MCF 10A (cell line): ENCODE measurements at places on chromosomes 3 and 15. TPM values are rescaled to one million over a fixed set of nuclear protein-coding genes. Genes with fewer than 3 reads are reported as not detected.

DNA sequence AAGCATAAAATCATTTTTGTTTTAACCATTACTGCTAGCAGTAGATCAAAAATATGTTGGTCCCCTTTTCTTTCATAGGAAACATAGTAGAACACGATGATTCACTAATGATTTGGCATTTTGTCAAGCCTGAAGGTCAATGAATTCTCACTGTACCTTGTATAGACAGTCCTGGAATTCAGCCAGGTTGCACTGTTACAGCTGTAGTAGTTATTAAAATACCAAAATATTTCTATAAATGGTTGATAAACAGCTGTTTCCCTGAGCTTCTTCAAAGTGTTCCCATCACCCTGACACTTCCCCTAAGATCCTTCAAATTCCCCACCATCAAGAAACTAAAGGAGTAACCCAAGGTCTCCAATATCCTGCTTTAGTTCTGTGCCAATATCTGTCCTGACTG is 200.9 kb downstream of the ATP8B4 start:
- DNase-seq, result peak; percentile 72

DNA sequence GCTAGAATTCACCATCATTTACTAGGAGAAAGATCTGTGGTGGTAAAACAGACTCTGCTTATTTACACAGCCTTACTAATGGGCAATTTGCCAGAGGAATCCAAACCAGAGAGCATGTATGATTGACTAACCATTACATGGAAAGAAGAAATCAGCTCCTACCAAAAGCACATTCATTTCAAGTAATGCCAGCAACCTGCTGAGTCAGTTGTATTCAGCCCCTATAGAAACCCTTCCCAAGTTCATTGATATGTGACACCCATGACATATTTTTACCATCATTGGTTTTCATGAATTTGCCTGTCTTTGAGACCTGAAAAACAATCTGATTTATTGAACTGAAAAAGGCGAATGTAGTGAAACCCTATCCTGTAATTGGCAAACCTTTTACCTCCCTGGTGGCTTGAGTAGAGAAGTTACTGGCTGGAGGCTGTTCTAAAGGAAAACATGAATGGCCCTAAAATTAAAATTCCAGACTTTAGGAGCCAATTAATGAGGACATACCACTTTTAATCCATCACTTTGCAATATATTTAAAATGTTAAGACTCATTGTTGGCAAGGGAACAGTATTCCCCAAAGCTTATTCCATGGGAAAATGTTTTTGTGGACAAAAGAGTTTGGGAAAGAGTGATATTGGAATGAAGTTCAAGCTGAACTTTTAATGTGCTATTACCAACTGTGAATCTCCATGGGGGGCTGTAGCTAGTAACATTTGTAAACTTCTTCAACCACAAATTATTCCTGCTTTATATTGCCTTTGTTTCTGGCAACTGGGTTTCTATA is 542.9 kb downstream of the FHIT start:
- peak; percentile 49 for DNase-seq

- DNase-seq, result peak; percentile 91
Measured at GRCh38 chr3:160869825-160870224, 113.8 kb downstream of the PPM1L start.

GRCh38 chr3:53885239-53885638 is 3.3 kb upstream of the ACTR8 start:
- DNase-seq, result no peak

- no peak for DNase-seq
Measured at GRCh38 chr15:96460106-96460505, 129.6 kb downstream of the NR2F2 start.

DNA sequence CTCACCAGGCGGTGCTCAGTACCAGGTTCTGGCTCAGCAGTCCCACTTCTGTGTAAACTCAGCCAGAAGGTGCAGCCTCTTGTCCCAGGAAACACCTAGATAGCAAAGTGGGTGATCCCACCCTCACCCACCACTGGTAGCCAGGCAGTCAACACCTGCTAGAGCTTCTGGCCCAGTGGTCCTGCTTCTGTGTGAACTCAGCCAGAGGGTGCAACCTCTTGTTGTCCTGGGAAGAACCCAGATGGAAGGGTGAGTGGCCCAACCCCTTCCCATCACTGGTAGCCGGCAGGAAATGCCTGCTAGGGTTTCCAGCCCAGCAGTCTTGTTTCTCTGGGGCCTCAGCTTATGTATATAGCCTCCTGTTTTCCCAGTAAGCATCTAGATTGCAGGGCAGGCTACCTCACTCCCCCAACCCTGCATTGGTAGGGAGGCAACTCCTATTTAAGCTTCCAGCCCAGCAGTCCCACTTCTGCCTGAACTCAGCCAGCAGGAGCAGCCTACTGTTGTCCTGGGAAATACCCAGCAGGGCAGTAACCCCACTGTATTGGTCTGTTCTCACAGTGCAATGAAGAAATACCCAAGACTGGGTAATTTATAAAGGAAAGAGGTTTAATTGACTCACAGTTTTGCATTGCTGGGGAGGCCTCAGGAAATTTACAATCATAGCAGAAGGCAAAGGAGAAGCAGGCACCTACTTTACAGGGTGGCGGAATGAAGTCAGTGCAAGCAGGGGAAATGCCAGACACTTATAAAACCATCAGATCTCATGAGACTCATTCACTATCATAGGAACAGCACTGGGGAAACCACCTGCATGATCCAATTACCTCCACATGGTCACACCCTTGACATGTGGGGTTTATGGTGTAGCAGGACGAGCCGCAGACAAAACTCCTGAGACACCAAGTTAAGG is 110.6 kb downstream of the DTWD1 start:
- DNase-seq, result no peak

DNA sequence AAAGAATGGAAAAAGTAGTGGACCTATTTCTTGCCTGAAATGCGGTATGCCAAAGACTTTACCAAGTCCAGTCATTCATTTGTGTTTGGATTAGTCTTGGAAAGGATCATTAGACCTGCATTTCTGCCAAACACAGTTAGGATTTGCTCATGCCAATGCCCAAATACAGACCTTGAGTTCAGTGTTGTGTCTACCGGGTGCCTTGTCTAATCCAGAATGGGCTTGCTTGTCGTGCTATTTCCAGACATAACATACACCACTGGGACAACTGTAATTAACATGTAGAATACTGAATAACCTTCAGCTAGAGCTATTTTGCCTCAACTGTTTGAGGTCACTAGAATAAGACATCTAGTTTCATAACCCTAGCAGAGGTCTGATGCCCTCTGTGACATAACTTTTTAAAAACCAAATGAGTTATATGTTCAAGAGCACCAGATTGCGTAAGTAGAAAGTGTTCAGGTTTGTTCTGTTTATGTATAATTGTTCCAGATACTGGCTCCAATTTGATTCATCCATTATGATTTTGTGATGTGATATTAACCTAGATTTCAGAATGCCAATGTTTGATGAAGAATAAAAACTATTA is 145.3 kb upstream of the DPH6 start:
- DNase-seq, result no peak

DNA sequence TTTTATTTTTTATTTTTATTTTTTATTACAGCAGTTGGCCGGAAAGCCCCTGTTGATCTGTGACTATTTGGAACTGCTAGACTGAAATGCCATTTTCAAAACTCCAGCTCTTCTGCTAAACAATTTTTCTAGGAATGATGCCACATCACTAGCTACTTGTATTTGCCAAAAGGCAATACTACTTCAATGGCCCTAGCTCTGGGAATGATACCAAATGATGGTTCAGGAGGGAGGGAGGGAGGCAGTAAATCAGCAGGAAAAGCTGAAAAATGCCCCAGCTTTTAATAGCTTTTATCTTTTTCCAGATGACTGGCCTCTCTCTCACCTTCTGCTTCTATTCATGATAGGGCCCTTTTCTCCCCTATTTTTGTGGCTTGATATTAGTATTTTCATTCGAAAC is 2.6 kb upstream of the CHL1 start:
- DNase-seq, result no peak

DNA sequence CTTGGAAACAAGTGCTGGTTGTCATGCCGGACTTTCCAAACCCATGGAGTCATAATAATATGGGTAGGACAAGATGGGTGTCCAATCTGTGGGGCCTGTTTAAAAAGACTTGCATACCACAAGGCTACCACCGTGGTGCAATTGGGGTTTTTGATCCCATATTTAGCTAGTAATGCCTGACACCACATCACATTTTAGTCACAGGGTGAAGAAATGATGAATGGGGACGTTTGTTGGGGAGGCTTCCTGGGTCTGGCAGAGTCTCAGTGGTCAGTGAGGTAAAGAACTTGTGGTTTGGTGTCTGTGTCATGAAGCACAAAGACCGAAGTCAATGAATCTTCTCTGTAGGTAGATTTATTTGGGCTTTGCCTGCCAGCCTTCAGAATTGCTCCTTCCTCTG is 31.0 kb downstream of the P3H2 start:
- DNase-seq, result no peak

- peak; percentile 95 for DNase-seq
Measured at GRCh38 chr3:189839576-189839975, 208.4 kb downstream of the TP63 start.

Gene SLC12A1
- total RNA-seq, result not detected in 2 replicates

Gene FOXB1
- not detected in 2 replicates for total RNA-seq

Gene GALNT15
- total RNA-seq, result 3.0 and 10.2 TPM in 2 replicates

Gene STXBP5L
- total RNA-seq, result not detected in 2 replicates
